ENCODE measurements at places on chromosomes 2 and 18.

DNA sequence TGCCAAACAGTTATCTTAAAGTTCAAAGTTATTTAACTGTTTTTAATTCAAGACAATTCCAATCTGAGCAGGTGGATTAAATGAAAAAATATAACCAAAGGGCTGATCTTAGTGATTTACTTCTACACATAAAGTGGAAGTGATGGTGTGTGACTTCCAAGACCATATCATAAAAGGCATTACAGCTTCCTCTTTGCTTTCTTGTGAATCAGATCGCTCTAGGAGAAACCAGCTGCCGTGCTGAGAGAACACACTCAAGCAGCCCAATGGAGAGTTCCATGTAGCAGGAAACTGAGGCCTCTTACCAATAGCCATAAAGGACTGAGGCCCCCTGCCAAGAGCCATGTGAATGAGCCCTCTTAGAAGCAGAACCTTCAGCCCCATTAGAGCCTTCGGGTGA is 197.4 kb downstream of the NBAS start:
- no peak for DNase-seq

DNA sequence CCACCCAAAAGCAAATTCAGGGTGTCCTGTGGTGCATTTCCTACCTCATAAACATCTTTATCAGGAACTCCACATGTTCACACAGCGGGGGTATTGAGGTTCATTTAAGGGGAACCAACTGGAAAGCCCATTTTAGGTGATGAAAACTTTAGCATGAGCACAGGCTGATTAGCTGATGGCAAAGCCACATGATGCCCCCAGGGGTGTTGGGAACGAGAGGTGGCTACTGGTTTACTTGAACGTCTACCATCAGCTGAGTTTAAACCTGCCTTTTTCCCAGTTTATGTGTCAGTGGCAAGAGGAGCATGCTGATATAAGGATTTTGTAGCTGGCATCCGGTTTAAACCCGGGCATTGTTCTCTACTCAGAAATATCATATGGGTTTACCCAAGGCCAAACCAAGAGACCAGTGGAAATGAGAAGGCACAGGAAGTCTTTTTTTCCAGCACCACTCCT is 54.5 kb upstream of the UPP2 start:
- no peak for DNase-seq

DNA sequence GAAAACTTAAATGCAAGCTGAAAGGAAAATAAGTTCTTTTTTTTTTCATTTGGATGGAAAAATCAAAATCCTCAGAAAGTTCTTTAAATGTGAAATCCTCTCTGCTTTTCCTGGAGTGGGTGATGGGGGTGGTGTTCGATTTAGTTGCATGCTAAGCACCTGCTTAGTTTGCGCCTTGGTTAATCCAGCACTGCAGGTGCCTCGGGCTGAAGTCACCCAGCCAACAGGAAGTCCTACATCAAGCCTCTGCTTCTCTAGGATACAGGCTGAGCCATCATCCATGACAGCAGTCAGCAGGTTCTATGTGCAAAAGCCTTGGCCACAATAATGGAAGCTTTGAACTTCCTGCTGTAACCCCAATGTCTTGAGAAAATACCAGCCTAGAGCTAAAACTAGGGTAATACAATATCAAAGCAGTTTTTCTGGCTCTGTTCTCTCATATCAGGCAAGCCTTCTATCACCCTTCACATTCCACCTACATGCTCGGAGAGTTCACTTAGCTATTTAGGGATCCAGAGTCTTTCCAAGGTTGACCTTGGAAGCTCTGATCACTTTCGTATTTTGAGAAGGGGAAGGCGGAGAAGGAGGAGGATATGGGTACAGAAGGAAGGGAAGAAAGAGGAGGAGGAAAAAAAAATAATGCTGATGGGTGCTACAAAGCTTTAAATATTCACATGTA is 116.1 kb upstream of the LRRTM1 start:
- DNase-seq, result no peak

GRCh38 chr2:99918389-99918788 is 224.0 kb downstream of the AFF3 start:
- no peak for DNase-seq

- no peak for DNase-seq
These were observed 678.4 kb downstream of the ERBB4 start for GRCh38 chr2:211860224-211860623.

DNA sequence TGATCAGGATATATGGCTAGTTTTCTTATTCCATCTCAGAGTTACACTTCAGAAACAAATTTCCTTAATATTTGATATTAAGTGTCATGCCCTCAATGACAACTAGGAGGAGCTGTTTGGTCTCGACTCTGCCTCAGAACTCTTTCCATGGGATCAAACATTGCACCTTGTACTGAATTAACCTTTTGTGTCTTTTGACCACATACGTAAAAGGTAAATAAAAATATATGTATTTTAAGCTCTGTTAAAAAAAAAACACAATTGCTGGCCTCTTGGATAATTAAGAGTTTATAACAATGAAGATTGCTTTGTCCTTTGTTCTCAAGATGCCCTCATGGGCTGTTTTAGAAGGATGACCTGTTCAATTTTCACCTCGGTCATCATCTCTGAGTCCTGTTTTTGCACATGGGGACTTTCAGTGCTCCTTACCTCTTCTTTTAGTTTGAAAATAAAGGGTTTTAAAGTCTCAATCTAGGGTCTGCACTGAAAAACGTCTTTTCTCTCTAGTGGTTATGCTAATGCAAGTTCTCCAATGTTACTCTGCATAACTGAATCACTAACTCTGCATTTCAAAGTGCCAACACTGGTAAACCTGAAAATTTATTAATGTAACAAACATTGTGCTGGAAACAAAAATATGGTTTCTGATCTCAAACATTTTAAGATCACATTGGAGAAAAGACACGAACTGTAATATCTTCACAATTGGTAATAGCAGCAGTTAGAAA is 18.8 kb upstream of the FN1 start:
- DNase-seq, result peak; percentile 15

- DNase-seq, result no peak
These were observed 76.0 kb downstream of the EPC2 start for GRCh38 chr2:148720501-148721001.

- no peak for DNase-seq
These were observed 20.7 kb upstream of the TLK1 start for GRCh38 chr2:171181064-171182049.

DNA sequence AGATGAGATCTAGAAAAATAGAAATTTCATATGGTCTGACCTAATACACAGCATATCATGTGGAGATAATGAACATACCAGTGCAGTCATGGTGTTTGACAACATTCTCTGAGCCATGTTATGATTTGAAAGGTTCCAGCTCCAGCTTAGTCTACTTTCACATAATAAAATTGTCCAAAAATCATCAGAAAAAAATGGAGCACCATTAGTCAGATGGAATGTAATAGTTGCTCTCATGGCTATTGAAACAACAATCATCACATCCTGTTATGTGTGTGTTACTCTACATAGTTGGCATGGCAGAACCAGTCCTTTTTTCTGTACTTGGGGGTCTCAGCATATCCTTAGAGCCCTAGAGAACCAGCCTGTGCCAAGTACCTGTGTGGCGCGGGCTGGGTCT is 678.9 kb upstream of the FANCL start:
- no peak for DNase-seq

DNA sequence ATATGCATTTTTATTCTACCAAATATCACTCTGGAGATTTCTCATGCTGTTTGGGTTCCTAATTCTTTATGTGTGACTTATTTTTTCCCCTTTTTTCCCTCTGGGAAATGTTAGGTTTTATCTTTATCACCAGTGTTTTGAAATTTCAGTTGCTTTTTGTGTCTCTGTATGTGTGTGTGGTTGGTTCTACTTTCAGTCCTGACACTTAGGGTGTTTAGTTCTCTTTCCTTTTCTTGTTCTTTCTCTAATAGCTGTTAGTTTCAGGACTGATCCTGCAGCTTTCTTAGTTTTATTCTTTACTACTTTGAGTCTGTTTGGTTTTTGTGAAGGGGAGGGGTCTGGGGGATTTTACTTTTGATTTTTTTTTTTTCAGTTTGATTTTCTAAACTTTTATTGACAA is 23.1 kb downstream of the PPM1B start:
- no peak for DNase-seq

GRCh38 chr2:24076849-24077534 is 866 bp upstream of the SF3B6 start:
- peak; percentile 49 for DNase-seq

DNA sequence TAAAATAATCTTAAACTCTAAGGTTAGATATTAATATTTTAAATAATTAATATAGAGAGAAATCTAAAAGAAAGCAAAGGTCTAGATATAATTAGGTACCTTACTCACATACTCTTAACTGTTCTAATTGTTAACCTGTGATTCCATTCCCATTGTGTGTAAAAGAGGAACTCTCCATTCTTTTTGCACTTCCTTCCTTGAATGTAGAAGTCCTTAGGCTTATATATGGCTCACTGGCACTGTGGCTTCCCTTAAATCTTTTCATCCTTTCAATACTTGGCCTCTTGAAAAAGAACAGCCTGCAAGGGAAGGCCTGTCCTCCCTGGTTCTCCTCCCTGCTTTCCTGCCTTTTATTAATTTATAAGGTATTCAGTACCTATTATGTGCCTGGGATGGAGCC is 182.8 kb upstream of the FOSL2 start:
- peak; percentile 14 for DNase-seq

DNA sequence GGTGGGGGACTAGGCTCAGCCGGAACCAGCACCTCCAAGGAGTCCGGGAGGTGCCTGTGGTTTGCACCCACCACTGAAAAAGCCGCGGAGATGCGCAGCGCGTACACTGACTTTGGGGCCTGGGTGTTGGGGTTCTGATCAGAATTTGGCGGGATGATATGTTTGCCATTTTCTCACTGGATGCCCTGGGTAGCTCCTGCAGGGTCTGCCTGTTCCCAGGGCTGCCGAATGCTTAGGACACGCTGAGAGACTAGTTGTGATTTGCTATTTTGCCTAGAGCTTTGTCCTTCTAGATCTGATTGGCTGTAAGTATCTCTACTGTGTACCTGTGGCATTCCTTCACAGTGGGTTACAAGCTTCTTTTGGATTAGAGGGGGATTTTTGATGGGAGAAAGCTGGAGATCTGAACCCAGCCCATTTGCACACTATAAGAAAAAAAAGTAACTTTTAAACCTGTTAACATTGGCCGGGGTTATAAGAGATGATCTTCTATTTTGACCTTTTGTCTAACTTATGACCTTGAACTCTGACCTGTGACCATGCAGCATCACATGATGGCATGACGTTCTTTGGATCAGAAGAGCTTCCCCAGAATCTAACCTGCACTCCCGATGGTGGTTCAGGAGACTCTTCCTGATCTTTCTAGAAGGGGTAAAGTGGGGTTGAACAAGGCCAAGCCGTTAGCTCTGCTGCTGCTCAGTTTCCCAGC is 1.6 kb downstream of the KCNE4 start:
- no peak for DNase-seq

DNA sequence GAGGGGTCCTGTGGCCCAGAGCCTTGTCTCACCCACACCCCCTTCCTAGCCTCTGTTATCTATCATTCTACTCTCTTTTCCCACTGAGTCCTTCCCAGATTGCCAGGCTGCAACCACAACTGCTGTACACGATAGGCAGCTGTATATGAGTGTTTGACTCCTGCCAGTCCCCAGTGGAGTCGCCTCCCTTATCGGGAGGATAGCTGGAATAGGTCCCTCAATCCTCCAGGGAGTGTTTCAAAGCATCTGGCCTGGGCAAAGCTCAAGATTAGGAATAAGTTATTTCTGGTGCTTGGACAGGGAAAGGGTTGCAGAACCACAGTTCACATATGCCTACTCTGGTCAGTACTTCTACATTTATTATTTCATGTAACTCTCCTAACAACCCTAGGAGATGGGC is 4.8 kb downstream of the MSGN1 start:
- no peak for DNase-seq

DNA sequence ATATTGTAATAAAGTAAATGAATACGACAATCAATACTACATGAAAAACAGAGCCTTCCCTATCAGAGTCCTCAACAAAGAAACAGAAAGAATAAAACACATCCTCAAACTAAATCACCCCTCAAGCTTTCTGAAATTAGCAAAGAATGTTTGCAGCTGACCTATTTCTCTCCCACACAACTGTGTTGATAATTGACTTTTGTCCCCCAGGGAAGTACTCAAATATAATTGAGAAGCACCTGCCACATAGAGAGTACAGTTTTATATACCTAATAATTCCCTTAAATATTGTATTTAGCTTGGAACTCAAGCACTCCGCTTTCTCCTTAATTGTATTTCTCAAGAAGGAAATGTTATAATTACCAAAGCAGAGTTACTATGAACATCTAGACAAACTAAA is 12.6 kb downstream of the CACNB4 start:
- DNase-seq, result no peak

DNA sequence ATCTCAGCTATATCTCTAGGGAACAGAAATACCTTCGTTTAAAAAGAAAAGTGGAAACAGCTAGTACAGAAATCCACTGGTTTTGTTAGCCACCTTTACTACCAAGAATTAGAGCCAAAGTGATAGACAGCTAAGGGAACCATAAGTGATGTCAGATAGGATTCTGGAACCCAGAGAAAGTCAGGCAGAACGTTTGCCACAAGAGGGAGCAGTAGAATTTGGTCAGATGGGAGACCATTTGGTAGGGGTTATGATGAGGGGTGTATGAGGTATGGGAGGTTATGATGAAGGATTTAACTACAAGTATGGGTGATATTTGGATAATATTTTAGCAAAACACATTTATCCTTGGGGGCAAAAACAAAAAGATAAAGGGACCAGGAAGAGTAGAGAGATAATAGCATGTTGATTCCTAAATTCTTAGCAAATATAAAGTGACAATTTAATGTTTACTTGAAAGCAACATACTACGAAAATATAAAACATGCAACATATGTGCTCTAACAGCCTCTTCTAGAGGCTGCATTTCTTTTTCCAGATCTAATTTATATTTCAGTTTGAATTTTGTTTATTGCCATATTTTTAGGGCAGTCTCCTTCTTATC is 3.3 kb downstream of the SLC8A1 start:
- DNase-seq, result peak; percentile 57

DNA sequence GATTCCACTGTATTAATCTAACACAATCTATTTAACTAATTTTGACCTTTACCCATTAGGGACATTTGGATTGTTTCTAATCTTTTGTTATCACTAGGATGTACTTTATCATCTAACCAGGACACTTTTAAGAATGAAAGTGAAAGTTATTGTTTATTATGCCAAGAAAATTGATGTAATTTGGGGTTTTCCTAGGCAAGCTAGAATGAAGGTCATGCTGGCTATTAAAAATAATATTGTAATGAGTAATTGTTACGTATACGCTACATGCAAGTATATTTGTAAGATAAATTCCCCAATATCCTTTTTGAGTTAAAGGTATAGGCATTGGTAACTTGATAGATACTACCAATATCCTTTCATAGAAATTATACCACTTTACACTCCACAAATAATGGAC is 74.6 kb downstream of the COL5A2 start:
- no peak for DNase-seq

Data from Kasumi-1 (cell line).